ENCODE measurements at places on chromosomes 6 and 20.

- DNase-seq, result no peak
These were observed 209.3 kb upstream of the TAB2 start for GRCh38 chr6:149108038-149108748.

DNA sequence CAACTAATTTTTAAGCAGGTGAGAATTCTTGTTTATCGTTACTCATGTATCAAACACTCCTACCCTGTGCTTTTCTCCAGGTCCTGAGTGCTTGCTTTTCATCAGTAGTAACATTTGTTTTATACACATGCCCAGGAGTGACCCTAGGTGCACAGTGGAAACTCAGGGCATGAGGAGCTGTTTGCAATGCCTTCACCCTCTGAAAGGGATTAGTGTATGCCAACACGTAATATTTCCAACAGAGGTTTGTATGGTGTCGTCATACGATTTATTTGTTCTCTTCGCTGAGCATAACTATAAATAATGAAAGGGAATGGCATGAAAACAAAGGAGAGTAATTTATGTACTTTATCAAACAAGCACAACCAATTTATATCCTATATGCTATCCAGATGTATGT lies 537.4 kb upstream of the MMS22L start:
- DNase-seq, result no peak

DNA sequence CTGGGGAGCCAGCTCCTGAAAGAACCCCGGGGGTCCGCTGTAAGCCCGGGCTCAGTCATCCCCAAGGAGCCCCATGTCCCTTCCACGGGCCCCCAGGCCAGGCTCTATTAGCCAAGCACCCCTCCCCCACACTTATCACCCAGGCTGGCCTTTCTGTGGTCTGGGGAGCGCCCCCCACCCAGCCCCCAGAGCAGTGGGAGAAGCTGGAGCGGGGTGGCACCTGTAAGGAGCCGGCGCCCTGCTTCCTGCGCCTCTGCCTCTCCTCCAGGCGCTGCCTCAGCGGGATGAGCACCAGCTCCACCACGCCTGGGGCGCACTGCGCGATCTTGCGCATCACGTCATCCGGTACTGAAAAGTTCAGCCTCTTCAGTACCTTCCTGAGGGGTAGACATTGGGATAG lies 2.3 kb downstream of the SPEF1 start:
- DNase-seq, result no peak

DNA sequence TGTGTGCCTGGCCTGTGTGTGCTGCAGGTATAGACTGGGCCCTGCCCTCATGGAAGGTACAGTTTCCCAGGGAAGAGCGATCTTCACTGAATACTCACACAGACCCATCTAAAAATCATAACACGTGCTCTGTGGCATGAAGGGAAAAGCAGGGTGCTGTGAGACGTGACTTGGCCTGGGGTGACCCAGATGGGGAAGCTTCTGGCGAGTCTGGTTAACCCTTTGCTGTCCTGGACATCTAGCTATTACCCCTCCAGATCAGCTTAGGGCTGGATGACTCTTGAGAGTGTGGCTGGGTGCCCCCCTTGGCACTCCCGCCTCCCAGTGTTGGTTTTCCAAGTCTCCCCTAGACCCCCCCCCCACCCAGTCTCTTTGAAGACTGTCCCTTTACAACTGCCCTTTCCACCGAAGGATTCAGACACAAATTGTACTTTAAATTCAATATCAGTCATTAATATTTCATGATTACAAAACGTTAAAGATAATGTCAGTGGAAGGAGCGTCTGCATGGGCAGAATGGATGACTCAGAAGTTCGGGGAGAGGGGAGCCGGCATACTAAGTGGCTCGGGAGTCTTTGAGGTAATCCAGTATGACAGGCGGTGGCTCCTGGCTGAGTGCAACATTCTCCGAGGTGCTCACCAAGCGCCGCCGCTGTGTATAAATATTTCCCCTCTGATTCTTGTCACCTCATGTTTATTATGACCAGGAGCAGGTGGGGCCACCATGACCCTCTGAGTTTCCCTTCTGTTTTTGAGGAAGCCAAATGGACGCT lies 77.3 kb downstream of the CD40 start:
- no peak for DNase-seq

DNA sequence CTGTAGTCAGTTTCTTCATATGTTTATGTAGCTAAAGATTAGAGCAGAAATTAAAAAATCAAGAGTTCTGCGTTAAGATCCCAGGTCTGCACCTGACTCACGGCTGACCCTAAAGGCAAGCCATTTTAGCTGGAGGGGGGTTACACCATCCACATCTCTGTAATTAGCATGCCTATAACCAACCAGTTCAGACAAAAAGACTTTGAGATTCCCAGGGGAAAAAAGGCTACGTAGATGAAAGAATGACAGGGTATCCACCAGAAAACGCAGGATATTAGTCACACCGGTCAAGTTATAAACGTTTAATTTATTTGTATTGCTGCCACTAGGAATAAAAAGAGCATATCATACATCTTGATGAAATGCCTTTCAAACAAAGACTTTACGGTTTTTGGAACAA lies 299.1 kb downstream of the FOXC1 start:
- no peak for DNase-seq

DNA sequence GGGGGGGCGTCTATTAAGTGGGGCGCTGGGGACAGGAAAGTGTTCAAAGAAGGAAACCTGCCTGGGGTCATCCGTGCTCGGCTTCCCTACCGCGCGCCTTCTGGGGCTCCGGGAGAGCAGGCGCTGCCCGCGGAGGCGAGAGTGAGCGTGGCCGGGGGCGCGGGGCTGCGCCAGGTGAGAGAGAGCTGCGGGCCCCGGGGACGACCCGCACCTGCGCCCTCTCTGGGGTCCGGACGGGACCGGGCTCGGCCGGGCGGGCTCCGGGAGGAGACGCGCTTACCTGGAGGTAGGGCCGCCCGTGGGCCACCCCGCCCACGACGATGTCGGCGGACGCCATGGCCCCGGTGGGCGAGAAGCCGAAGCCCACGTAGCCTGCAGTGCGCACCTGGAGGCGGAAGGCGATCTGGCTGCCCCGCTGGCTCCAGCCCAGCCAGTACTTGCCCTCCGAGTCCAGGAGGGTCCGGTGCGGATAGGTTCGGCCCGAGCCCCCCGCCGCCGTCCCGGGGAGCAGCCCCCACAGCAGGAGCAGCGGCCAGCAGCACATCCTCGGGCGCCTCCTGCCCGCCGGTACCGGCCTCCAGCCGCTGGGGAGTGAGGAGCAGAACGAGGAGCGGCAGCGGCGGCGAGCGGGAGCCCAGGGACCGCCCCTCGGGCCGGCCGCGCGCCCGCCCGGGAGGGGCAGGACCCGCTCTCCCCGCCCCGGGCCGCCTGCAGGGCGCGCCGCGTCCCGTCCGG lies at the start of gene MOXD1:
Gene MOXD1, minus strand, starts transcription at position 593 of the 735 bp plus-strand sequence. Its CDS starts 49 bp downstream, at position 544.
- DNase-seq, result peak; percentile 64

DNA sequence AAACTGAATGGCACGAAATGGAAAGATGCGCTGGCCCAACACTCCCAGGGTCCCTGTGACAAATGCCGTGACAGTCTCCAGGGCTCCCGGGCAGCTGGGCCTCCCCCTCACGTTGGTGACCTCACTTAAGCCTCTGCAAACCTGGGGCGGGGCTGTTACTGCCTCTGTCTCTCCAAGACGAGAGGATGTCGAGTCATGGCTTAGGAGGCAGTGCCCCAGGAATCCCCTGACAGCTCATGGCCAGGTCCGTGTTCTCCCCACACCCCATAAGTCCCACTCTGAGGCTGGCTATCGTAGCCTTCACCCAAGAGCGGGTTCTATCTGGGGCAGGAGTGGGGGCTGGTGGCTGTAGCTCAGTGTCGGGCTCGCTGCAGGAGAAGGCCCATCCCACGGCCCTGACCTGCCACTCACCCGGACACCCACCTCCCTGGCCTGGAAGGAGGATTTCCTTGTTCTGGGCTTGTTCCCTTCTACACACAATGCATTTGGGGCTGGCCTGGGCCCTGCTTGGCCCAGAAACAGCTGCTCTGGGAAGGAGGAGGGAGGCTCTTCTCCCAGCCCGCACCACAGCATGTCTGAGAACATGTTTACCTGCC lies 5.6 kb upstream of the RPS21 start:
- no peak for DNase-seq

GRCh38 chr6:153129873-153130514 lies 1.1 kb downstream of the RGS17 start:
- no peak for DNase-seq

GRCh38 chr6:7432391-7433120 lies 42.9 kb downstream of the RIOK1 start:
- DNase-seq, result no peak

DNA sequence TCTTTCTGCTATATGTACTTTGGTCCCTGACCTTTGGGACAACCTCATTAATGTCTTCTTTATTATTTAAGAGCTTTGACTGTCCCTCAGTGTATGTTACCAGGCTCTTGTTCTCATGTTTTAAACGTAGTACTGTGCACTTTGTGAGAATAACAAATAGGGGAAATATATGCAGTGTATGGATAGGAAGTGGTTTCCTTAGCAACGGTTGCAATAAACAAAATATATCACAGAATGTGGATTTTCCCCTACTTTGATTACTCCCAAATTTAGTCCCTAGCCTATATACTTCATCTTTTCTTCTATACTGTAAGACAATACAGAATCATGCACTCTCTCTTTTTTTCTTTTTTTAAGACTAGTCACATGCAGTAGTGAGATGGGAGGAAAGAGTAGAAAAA lies 123.8 kb upstream of the AKIRIN2 start:
- DNase-seq, result no peak

DNA sequence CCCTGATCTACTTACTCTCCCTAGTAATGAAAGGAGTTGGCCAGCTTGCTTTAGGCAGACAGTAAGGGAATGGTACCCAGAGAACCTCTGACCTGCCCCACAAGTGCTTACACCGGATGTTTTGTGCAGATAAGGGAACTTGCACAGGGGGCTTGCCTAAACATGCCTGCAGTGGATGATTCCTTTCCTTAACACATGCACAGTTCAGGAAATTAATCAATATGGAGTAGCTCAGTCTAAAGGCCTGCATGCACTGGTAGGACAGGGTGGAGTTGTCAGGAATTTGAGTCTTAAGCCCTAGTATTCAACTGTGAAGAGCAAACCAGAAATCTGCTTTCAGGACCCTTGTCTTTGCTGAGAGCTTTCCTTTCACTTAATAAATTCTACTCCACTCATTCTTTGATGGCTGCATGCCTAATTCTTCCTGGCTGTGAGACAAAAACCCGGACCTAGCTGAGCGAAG lies 3.9 kb upstream of the TRIM38 start:
- DNase-seq, result no peak

- peak; percentile 19 for DNase-seq
These were observed 25.7 kb downstream of the SNX3 start for GRCh38 chr6:108235127-108235526.

GRCh38 chr6:160733050-160733646 lies 31.1 kb downstream of the PLG start:
- peak; percentile 16 for DNase-seq

- DNase-seq, result peak; percentile 79
These were observed 99.1 kb downstream of the HIVEP2 start for GRCh38 chr6:142845624-142846458.

DNA sequence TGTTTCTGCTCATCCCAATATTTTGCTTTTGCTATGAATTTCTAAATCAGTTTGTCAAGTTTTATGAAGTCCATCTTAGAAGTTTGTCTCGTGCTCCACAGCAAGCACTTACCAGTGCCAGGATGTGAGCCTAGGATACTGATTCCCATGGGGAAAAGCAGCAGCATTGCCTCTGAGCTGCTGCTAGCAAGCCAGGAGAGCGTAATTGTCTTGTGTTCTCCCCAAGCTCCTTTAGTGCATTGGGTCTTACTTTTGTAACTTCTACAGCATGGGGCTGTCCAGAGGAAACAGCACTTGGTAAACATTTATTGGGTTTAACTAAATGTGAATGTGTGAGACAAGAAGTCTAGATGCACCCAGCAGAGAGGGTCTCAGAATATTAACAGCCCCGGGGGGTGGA lies 76.1 kb downstream of the RNF182 start:
- no peak for DNase-seq

DNA sequence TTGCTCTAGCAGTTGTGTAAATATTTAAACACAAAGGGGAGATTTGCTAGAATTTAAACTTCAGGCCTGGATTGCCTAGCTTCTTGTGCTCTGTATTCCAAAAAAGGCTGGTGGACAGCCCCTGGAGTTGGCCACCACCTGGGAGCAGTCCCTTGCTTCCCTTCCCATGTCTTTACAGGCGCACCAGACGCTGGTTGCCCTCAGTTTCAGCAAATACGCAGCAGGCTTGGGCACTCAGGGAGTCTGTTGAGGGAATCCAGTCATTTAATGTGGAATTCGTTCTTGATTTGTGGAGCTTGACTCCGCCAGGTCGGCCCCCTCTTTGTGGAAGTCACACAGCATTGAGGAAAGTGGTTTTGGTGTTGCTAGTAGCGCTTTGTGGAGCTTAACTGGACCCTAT lies 156.8 kb downstream of the DTNBP1 start:
- no peak for DNase-seq

DNA sequence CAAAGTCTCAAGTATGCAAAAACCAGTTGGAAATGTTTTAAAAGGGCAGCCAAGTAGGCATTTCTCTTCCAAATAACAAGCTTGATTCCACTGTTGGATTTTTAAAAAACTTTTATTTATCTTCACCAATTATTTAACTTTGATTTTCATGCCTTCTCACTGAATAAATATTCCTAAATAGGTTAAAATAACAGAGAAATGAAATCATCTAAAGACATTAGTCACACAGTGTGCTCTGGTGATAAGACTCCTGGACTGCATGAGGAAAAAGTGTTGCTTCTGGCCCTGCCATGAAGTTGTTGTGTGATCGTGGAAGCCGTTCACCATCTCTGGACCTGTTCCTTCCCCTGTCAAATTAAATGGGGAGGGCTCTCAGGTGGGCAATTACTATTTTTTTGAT lies 33.8 kb upstream of the IGF2R start:
- no peak for DNase-seq

DNA sequence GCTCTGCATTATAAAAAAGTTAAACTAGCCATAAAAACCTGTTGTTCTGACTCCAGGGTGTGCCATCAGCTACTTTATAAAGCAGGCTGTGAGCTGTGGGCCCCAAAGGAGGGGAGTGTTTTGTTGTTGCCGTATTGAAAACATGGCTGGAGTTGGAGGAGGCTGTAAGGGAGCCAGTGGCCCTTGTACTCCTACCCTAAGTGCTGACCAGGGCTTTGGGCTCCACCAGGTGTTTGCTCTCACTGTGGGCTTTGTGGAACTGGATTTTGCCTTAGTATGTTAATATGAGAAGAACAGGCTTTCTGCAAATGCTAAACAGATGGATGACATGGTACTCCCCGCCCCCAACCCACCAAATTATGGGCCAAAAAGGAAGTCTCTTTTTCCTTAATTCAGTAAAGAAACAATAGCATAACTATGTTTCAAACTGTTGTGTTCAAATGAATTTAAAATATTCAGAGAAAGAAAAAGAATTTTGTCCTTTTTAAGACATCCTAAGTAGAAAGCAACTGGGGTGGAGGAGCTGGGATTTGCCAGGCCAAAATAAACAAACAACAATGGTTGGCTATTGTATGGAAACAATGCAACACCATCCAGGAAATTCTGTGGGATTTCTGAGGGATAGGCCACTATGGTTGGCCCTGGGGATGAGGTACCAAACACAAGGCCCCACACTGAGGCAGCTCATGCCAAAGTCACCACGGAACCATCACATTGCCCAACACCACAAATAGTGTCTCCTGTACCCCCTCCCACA lies 63.3 kb downstream of the PLCG1 start:
- DNase-seq, result no peak

GRCh38 chr6:36127462-36128016 lies 2.8 kb upstream of the MAPK13 start:
- DNase-seq, result no peak

GRCh38 chr6:96721227-96721626 lies 116.0 kb downstream of the GPR63 start:
- DNase-seq, result no peak

Measured in uterus (tissue), 4 donors.